ENCODE measurements at places on chromosomes 12 and 14. TPM values are rescaled to one million over a fixed set of nuclear protein-coding genes. Genes with fewer than 3 reads are reported as not detected.

NOVA1 gene
- total RNA-seq, result 7.8 TPM

NKX2-1 gene
- total RNA-seq, result not detected

AQP2 gene
- total RNA-seq, result not detected

CHMP4A gene
- total RNA-seq, result 25.4 TPM

KRT4 gene
- total RNA-seq, result not detected

SLCO1B1 gene
- total RNA-seq, result not detected

C1R gene
- total RNA-seq, result 363 TPM

ACVRL1 gene
- 78.0 TPM for total RNA-seq

GPN3 gene
- total RNA-seq, result 6.7 TPM

SERPINA12 gene
- total RNA-seq, result not detected

COCH gene
- 0.36 TPM for total RNA-seq

MGP gene
- not detected for total RNA-seq

RPS6KL1 gene
- 0.32 TPM for total RNA-seq

ACOT6 gene
- 0.16 TPM for total RNA-seq

TULP3 gene
- total RNA-seq, result 72.3 TPM

PARPBP gene
- 5.0 TPM for total RNA-seq

CHD8 gene
- total RNA-seq, result 72.1 TPM
